ENCODE measurements at places on chromosomes 16 and 17.

DNA sequence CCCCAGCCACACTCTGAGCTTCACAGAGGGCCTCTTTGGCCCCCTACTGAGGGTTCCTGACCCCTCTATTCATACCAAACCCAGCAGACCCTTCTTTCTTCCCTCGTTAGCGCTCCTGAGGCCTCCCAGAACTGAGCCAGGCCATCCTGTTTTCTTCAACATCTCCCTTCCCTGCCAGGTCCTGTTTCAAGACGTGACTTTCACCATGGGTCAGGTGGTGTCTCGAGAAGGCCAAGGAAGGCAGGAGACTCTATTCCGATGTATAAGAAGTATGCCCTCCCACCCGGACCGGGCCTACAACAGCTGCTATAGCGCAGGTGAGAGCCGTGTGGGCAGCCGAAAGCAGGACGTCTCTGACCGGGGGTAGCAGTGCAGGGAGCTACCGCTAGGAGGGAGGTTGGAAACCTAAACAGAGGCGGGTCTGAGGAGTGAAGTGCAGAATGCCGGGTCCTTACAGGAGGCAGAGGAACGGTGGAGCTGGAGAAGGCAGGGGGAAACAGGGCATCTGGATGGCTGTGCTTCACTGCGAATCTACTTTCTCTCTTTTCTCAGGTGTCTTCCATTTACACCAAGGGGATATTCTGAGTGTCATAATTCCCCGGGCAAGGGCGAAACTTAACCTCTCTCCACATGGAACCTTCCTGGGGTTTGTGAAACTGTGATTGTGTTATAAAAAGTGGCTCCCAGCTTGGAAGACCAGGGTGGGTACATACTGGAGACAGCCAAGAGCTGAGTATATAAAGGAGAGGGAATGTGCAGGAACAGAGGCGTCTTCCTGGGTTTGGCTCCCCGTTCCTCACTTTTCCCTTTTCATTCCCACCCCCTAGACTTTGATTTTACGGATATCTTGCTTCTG lies 1.3 kb upstream of the SENP3 start:
- peak; percentile 76 for DNase-seq

DNA sequence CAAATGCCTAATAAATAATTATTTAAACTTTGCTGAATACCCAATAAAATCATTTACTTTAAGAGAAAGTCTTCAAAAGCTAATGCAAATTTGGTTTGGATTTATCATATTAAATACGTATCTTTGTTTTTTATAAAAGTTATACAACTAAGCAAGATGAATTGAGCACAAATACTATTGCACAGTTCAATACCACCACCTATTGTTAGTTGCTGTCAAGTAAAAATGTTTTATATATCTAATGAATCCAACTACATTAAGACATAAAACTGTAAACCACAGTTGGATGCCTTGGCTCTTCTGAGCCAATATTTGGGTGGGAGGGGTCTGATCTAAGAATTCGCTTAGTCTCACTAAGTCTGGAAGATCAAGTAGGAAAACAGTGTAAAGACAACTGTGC lies 7.7 kb downstream of the FBXL20 start:
- DNase-seq = no peak

DNA sequence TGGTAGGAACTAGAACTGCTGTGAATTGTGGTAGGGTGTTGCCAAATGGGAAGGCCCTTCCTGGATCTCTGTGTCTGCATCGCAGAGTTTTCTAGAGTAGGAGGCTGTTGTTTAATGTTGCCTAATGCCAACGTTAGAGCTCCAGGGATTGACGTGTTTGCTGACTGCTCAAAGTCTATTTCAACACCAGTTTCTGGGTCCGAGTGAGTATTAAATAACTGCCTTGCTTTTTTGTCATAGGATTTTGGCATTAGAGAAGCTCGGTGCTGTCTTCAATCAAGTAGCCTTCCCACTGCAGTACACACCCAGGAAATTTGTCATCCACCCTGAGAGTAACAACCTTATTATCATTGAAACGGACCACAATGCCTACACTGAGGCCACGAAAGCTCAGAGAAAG lies 40.0 kb downstream of the SF3B3 start:
- DNase-seq = no peak

- DNase-seq = peak; percentile 39
Measured at GRCh38 chr17:30344283-30345088, 10.6 kb upstream of the TMIGD1 start.

DNA sequence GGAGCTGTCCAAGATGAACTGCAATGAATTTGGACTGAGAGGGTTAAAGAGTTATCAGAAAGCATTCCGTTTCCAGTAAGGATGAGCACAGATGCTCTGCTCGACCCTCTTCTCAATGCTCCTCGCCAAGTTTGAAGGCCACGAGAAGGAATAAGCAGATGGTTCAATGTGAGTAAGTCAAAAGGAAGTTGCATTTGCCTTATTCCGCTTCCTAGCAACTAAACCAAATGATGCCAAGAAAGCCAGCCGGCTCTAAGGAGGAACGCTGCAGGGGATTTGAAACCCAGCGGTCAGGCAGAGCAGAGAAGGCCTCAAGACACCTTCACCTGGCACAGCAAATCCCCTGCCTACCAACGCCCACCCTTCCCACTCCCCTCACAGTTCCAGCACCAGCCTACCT lies 52.1 kb upstream of the CNEP1R1 start:
- DNase-seq = no peak

GRCh38 chr17:64488301-64488700 lies 8.6 kb downstream of the POLG2 start:
- no peak for DNase-seq

- no peak for DNase-seq
Measured at GRCh38 chr17:72360386-72360940, 239.6 kb downstream of the SOX9 start.

Data from HuH-7.5 (cell line).